Activated T-helper 1 cell treated with Interleukin-2 at 50 U/mL for 16 hours (primary cell): ENCODE measurements at places on chromosomes 7 and 10.

- no peak for DNase-seq
Observed at GRCh38 chr10:59177031-59177797, 771 bp downstream of the PHYHIPL start.

- no peak for DNase-seq
Observed at GRCh38 chr10:67506083-67506756, 189.8 kb downstream of the CTNNA3 start.

GRCh38 chr10:83957168-83957947 is 182.0 kb upstream of the GHITM start:
- DNase-seq: no peak

GRCh38 chr10:102460836-102461186 is 9.5 kb upstream of the C10orf95 start:
- no peak for DNase-seq

DNA sequence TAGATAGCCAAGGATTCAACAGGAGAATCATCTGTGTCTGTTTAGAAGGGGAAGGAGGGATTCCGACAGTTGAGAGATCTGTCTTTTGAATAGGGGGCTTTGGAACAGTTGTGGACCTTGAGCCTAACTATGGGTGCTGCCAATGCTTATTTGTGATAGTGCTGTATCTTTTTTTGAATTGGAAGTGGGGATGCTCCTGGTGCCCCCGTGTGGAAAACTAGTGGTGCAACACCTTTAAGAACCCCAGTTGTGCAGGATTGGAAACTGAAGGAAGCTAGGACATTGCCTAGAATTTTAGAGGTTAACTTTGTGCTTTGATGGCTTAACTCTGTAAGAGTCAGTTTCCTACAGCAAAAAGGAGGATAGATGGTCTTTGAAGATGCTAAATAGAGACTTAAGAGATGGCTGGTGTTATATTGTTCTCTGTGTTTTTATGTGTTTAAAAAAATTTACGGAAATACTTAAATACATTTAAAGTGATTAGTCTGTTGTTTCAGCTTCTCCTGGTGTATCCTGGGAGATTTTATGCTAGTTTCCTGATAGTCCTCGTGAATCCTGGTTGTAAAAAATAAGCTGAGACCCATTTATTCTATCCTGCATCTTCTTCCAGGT is 69.3 kb downstream of the AP3M1 start:
- DNase-seq: peak; percentile 17

DNA sequence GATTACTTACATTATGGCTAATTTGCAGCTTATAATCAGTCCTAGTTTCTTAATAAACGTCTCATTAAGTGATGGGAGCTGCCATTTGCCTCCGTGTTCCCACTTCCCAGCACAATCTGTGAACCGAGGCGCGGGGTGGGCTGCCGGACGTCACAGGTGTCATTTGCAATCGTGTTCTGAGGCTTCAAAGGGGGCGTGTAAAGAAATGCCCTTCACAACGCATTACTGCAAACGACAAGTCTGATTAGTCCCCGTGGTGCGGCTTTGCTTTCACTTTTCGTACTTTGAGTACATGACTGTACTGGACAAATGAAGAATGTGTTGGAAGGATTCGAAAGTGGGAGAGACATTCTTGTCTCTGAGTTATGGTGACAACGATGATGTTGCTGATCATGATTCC is 614.2 kb upstream of the ADARB2 start:
- DNase-seq: no peak

DNA sequence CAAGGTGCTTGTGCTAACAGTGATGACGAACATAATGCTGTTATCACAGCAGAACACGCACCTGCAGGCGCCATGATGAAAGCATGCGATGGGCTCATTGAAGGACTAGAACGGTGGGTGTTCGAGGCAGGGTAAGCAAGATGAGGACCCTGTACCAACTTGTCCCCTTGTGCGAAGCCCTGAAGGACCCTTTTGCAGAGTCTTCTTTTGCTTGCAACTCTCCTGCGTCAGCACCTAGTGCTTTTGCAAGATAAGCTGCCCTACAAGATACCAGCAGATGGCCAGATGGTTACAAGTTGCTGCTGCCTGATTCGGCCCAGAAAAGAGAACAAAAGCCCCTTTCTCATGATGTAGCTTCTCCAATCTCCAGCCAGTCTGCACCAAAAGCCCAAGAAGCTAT is 4.2 kb upstream of the IL15RA start:
- no peak for DNase-seq

DNA sequence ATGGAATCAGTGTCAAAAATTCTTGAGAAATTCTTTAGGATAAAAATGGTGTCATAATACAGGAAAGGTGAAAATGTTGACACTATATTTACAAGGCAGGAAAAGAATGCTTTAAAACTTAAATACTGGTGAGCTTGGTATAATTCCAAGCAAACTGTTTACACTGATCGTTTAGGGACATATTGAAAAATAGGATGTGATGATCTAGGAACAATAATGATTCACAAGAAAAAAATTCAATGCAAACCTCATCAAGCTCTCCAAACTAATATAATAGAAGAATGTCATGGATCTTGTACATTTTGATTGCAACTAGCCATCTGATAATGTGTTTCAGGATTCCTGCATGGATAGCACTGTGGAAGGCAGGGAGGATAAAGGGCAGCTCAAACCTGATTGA is 98.4 kb downstream of the CHRM2 start:
- no peak for DNase-seq

- DNase-seq: no peak
Observed at GRCh38 chr7:131943646-131944045, 387.2 kb upstream of the PODXL start.

DNA sequence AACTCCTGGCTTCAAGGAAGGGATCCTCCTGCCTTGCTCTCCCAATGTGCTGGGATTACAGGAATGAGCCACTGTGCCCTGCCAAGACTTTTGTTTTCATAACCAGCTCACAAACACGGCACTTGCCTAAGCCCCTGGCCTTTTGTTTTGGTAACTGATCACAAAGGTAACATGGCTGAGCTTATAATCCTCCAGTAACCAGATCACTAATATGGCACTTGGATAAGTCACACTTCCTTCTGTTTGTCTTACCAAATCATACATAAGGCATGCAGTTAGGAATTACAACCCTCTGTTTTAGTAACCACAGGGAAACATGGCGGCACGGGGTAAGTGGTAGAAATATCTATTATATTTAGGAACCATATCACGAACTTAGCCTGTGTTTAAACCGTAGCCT is 577.1 kb downstream of the CALN1 start:
- no peak for DNase-seq

- peak; percentile 75 for DNase-seq
Observed at GRCh38 chr10:124744102-124745050, at the start of gene FAM53B. FAM53B (minus strand) TSS chr10:124744378; CDS start chr10:124706713, 37,665 bp downstream.

- no peak for DNase-seq
Observed at GRCh38 chr7:110090110-110090820, 1000.7 kb upstream of the LRRN3 start.

DNA sequence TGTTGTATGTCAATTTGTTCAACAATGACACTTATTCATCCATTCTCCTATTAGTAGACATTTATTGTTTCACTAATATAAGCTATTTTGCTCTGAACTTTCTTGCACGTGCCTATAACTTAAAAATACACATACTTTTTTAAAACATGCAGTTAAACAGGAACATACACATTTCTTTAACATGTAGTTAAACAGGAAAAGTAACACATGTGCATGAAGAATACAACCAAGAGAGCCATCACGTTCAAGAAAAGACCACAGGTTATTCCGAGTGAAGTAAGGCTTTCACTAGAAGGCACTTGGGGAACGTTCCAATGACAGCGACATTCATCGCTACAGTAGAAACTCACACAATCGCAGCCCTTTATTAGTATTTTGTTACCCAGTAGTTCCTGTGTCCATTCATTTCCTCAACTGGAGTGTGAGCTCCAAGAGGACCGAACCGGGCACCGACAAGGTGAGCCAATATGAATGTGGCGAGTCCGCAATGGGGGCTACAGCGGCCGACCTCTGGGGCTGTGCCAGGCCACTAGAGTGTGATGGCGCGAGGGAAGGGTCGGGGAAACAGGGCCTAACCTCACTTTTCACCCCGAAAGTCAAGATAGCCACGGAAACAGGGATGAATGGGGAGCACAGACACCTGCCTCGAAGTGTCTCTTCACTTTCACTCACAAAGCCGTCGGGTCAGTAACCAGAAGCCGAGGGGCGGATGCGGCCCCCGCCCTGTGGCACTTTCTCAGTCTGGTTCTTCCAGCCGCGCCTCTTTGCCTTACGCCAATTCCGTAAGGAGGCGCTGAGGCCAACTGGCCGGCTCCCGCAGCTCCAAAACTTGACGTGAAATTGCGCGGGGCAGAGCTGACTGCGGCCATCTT is 775 bp upstream of the SEPTIN7 start:
- peak; percentile 69 for DNase-seq

- no peak for DNase-seq
Observed at GRCh38 chr7:6317797-6318438, 45.5 kb upstream of the CYTH3 start.

DNA sequence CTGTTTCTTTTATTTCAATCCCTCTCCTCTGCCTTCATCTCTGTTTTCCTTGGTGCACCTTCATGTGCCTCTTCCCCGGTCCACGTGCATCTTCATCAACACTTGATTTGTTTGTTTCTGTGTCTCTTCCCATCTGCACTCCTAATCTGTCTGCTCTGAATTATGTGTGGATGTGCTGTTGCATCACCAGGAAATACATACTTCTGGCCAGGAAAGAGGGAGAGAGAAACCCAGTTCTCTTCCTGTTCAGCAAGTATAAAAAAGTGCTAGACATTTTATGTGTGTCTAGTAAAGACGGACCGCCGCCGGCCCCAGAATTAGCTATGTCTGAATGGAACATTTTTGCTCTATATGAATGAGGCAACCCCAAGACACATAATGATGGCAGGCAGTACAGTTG is 93.8 kb downstream of the CALD1 start:
- no peak for DNase-seq

GRCh38 chr10:22599048-22599561 is 115.3 kb downstream of the PIP4K2A start:
- DNase-seq: no peak

DNA sequence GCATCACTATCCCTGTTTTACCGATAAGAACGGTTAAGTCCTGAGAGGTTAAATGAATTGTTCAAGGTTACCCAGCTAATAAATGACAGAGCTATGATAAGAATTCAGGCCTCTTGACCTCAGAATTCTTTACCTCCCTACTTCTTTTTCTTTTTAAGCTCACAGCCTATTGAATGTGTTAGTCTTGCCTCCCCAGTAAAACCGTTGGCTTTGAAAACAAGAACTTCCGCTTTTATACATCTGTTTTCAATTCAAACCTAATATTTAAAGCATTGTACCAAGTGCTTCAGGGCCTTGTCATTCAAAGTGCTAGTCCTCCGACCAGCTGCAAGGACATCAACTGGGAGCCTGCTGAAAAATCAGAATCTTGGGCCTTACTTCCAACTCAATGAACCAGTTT is 15.6 kb downstream of the SEC31B start:
- no peak for DNase-seq

DNA sequence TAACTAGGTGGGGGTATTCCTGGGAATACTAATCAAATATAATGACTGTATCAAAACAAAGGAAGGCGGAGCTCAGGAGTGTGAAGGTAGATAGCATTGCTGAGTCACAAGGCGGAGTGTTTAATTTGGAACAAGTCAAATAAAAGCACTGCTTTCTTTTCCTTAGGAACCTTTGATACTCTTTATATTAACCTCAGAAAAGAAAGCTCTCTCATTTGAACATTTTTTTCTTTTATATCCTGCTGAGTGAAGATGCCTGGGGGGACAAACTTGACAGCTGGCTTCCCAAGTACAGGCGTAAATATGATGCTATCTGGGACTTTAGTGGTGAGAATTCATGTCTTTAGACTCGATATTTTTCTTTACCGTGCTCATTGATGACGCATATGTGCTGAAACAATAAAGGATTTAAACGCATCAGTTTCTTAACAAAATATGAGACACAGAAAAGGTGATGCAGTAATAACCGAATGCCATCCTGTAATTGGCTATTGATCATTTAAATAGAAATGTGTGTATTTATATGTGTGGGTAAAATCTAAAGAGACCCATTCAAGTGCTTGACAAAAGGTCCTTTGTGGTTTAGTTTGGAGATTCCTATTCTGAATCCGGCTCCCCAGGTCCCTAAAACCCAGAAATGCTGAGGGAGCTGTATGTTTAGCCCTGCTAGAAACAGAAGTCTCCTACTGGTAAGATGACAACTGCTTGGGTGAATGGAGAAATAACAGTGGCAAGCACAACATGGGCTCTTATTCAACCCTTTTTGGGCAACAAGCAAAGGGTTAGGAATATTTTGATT is 102.7 kb downstream of the PRTFDC1 start:
- no peak for DNase-seq

DNA sequence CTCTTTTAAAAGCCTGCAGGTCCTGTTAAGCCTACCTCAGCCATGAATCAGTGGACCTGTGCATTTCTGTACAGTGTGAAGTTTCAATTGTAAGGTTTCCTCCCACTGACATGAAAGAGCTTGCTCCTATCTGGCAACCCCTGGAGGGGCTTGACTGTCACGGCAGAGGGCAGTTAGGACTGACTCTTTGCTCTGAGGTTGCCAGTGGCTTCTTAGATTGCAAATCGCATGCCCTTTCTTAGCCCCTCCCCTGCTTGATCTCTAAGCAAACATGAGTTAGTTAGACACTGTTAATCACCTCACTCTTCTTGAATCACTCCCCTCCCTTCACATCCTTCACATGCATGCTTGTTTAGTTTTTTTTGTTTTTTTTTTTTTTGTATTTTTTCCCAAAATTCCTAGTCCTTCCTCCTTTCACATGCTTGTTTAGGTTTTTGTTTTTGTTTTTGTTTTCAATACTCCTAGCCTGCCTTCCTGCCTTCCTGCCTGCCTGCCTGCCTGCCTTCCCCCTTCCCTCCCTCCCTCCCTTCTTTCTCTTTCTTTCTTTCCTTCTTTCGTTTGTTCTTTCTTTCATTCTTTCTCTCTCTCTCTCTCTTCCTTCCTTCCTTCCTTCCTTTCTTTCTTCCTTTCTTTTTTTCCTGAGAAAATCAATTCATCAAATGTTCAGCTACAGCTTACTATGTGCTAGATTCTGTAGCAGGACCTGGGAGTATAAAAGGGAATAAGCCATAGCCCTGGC is 6.0 kb upstream of the HIPK2 start:
- DNase-seq: no peak

GRCh38 chr10:58593008-58593407 is 80.3 kb downstream of the BICC1 start:
- no peak for DNase-seq

GRCh38 chr7:18619311-18619710 is 123.8 kb downstream of the HDAC9 start:
- no peak for DNase-seq

DNA sequence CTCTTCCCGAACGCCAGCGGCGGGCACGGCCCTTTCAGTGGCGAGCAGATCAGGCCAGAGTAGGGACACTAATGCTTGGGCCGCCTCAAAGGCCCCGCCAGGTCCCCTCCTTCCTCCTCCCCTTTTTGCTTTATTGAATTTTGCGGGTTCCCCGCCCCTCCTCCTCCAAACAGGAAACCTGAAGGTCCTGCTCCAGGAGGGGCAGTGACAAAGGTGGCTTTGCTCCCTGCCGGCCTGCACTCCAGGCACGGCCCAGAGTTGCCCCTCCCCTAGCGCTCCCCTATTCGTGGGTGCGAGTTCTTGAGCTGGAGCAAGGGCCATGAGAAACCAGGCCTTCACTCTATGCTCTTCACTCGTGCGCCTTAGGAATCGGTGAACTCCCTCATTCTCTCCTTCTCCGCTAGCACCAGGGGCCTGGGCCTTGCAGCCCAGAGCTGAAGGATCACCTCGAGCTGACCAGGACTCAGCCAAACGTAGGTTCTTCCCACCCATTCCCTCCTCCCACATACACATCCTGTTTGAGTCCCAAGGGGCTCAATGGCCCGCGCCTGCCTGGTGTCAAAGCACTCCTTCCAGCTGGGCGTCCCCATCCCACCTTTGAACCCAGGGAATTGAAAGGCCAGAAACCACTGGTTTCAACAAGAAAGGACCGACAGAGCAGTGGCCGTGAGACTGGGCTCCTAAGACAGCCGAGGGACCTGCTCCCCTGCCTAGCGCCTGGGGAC is 619 bp upstream of the HOXA6 start:
- no peak for DNase-seq
